CD8-positive, alpha-beta T cell (primary cell): ENCODE measurements at places on chromosomes 16 and 17.
A peak's percentile ranks its signal among the peaks of the same experiment; 100 is the strongest.

DNA sequence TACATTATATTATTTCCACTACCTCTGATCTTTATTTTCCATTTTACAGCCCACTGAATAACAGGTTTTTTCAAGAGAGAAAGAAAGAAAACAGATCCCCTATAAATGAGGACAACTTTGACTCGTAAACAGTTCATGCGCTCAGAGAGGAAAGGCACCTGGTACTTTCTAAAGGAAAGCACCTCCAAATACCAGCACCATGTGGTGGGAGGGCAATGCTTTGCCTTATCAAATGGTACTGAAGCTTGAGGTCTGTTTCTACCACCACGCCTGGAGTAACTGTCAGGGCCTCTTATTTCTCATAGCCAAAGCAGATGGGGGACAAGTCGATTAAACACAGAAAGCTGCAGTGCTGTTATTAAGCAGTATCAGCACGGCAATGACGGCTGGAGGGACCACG lies 510.3 kb upstream of the ZFHX3 start:
- DNase-seq: no peak

DNA sequence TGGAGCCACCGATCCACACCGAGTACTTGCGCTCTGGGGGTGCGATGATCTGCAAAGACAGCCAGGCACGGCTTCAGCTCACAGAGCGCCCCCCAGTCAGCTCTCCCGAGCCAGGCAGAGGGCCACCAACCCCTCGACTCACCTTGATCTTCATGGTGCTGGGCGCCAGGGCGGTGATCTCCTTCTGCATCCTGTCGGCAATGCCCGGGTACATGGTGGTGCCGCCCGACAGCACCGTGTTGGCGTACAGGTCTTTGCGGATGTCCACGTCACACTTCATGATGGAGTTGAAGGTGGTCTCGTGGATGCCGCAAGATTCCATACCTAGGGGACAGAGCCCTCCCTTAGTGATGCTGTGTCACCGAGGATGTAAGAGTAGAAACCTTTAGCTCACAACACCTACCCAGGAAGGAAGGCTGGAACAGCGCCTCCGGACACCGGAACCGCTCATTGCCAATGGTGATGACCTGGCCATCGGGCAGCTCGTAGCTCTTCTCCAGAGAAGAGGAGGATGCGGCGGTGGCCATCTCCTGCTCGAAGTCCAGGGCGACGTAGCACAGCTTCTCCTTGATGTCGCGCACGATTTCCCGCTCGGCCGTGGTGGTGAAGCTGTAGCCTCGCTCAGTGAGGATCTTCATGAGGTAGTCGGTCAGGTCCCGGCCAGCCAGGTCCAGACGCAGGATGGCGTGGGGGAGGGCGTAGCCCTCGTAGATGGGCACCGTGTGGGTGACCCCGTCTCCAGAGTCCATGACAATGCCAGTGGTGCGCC lies 1.6 kb downstream of the ACTG1 start:
- peak; percentile 40 for DNase-seq

GRCh38 chr16:51734220-51734619 lies 583.1 kb upstream of the SALL1 start:
- DNase-seq: no peak

- DNase-seq: peak; percentile 21
Observed at GRCh38 chr16:14309001-14309886, 238.1 kb downstream of the MRTFB start.

- DNase-seq: no peak
Observed at GRCh38 chr17:72590882-72591281, 470.1 kb downstream of the SOX9 start.

DNA sequence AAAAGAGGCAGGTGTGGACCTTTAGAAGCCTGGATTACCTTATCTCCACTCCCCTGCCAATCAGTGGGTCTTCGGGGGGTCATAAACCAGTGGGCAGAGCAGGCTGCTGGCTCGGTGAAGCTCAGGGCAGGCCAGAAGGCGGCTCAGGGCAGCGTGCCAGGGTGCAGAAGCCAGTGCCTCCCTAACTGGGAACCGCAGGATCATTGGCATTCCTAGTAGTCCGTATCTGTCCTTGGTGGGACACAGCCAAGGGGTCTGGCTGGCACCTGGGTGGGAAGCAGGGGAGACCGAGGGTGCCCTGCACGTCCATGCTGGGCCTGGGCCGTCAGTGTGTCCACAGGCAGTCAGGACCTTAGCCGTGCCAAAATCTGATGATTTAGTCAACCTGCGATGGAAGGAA lies 76.8 kb downstream of the SEC14L1 start:
- no peak for DNase-seq

- peak; percentile 90 for DNase-seq
Observed at GRCh38 chr17:17839791-17840707, 3.3 kb upstream of the SREBF1 start.

DNA sequence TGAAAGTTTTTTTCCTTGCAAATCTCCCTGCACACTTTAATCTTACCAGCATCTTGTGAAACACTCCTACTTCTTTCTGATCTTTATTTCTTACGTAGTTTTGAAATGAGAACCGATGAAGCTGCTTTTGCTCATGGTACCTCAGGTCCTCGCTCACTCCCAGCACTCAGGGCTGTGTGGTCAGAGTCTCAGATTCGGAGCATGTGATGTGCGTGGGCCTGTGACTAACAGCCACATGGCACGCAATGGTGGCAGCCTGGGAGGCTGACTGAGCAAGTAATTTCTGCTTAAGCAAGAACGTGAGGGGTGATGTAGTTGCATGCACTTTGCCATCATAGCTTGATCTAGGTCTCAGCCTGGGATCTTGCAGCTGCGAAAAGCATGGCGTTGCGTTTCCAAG lies 624.3 kb downstream of the MAF start:
- DNase-seq: no peak

DNA sequence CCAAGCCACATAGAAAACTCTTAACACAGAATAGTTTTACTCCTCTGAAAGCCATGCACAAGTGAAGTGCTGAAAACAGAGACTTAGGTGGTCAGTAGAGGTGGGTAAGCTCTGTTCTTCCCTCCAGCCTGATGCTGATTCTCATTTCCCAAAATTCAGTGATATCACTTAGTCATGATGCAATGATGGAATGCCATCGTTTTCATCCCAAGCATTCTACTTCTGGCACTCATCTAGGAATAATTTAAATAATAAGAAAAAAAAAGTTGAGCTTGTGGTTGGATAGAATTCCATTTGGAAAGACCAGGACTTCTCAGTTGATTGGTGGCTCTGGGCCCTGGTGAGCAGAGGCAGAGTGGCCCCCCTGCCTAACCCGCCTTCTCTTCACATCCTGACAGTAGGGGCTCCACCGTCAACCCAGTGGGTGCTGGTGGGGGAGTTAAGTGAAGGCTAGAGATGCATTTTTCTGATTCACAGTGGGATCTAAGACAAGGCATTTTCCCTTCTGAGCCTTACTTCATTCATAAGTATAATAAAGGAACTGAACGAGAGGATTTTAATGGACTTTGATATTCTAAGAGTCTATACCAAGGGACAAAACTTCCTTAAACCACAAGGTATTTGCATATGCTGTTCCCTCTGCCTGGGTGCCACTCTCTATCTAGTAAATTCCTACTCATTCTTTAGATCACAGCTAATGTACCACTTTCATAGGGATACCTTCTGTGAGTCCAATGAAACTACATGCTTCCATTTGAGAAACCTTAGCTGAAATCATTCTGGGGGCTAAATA lies 310.3 kb upstream of the DYNLRB2 start:
- DNase-seq: no peak

DNA sequence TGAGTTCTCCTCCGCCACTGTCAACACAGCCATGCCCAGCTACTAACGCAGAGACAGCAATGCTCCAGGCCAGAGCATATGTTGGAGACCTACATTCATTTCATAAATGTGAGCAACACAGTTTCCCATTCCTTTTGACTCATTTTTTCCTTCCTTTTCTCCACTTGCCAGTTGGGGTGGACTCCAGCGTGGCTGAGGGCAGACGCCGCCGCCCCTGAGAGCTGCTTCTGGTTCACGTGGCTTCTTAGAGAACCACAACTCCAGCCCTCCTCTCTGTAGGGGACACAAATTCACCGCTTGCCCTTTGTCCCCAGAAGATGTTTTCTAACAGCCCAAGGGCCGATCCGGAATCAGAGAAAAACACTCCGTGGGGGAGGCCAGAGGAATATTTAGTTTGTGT lies 45.8 kb upstream of the ZCCHC14 start:
- DNase-seq: no peak

GRCh38 chr16:10737068-10737625 lies 6.5 kb upstream of the NUBP1 start:
- DNase-seq: peak; percentile 86

DNA sequence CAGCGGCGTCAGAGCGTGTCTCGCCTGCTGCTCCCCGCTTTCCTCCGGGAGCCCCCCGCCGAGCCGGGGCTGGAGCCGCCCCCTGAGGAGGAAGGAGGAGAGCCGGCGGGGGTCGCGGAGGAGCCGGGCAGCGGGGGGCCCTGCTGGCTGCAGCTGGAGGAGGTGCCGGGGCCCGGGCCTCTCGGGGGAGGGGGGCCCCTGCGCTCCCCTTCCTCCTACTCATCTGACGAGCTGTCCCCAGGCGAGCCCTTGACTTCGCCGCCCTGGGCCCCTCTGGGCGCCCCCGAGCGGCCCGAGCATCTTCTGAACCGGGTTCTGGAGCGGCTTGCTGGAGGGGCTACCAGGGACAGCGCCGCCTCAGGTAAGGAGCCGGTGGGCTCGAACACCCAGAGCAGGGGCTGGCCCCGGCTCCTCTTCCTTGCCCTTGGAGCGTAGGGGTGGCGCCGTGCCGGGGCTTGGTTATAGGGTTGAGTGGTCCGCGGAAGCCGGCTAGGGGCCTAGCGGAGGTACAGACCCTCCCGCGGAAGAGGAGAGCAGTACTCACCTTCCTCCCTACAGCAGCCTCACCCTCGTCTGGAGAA lies 841 bp downstream of the RAPGEFL1 start:
- no peak for DNase-seq

GRCh38 chr17:51060396-51060795 lies 60.3 kb downstream of the SPAG9 start:
- DNase-seq: no peak

- DNase-seq: peak; percentile 19
Observed at GRCh38 chr16:4391631-4392381, 20.2 kb downstream of the VASN start.

GRCh38 chr16:87161822-87162676 lies 155.1 kb downstream of the C16orf95 start:
- no peak for DNase-seq

DNA sequence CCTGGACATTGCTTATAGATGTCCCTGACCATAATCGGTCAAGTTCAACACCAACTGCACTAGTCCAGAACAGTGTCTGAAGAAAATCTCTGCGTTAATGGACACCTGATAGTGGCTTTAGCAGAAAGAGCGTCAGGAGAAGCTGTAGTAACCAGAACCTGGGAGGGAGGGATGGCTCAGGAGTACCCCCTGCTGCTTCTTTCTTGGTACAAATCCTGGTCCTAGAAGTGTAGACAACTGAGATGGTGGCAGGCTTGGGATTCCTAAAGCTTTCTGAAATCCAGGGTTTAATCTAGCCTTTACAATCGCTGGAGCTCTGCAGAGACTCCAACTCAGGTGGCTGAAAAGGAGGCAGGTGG lies 5.4 kb downstream of the MAP3K14 start:
- DNase-seq: no peak

DNA sequence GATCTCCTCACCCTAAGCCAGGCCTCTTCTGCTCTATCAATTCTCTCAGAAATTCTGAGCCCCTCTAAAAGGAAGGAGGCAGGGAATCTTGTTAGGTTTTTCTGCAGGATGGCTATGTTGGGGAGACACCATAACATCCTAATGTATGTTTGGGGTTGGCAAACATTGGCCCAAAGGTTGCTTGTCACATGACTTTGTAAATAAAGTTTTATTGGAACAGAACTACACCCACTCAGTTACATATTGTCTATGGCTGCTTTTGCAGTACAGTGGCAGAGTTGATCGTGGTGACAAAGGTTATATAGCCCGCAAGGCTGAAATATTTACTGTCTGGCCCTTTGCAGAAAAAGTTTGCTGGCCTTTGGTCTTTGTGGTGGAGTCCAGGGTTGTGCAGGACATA lies 409.4 kb downstream of the XYLT1 start:
- DNase-seq: no peak

GRCh38 chr17:79400989-79401703 lies 209.7 kb downstream of the RBFOX3 start:
- peak; percentile 80 for DNase-seq

DNA sequence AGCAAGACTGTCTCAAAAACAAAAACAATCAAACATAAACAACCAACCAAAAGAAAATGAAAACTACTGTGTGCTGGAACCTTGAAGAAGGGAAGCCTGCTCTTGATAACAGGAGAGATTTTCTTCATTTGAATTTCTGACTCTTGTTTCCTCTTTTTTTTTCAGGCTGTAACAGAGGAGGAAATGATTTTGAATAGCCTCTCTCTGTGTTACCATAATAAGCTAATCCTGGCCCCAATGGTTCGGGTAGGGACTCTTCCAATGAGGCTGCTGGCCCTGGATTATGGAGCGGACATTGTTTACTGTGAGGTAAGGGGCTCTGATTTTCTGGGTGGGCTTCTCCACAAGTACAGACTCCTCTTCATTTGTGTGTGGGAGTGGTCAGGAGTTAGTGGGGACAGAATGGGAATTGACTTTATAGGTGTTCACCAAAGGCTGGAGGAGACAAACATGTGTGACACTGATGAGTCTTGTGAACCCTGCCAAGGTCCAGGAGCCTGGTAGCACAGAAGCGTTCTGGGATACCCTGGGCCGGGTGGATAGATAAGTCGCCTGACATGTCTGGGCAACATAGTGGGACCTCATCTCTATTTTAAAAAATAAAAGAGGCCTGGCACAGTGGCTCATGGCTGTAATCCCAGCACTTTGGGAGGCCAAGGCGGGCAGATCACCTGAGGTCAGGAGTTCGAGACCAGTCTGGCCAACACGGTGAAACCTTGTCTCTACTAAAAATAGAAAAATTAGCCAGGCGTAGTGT lies 14.9 kb downstream of the DUS2 start:
- no peak for DNase-seq

GRCh38 chr17:61412860-61413660 lies 13.4 kb downstream of the TBX2 start:
- DNase-seq: no peak

DNA sequence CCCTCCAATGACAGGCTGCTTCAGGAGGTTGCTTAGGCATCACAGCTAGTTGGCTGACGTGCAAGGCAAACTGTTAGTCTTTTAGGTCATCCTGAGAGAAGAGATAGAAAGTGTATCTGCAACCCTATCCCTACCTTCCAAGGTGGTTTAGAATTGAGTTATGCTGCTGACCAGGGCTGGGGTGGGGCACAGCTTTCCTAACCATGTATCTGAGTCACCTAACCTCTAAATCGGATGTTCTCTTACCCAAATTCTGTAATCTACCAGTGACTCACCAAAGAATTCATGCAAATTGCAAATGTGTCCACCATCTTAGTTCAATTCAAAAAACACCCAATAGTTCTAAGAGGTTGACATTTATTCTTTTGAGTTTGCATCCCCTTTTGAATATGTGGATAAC lies 107.2 kb upstream of the DYNLRB2 start:
- DNase-seq: no peak

DNA sequence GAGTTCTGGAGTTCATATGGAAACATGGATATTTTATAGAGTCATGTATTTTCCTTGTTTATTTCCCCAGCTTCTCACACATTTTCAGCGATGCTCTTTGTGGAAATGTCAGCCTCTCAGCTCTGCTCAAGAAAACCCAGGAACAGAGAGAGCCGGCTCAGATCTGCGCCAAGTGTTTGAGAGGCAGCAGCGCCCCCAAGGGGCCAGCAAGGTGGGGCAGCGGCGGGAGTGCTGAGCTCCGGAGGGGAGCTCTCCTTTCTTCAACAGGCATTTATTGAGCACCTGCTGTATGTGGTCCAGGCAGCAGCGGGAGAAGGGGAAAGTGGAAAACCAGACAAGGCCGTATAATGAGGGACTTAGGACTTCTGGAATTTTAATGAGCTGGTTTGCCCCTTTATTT lies 421.1 kb upstream of the C16orf82 start:
- DNase-seq: peak; percentile 41

- no peak for DNase-seq
Observed at GRCh38 chr17:56902348-56902747, 11.5 kb downstream of the TRIM25 start.
